Fibroblast of villous mesenchyme (primary cell): ENCODE measurements at places on chromosomes 4 and X. TPM values are rescaled to one million over a fixed set of nuclear protein-coding genes. Genes with fewer than 3 reads are reported as not detected.

Gene CXorf58
- not detected in 2 replicates for total RNA-seq

Gene TRIM61
- total RNA-seq, result 1.7 and 2.9 TPM in 2 replicates

Gene SPANXN4
- not detected in 2 replicates for total RNA-seq

Gene YIPF6
- 26.1 and 43.2 TPM in 2 replicates for total RNA-seq

DNA sequence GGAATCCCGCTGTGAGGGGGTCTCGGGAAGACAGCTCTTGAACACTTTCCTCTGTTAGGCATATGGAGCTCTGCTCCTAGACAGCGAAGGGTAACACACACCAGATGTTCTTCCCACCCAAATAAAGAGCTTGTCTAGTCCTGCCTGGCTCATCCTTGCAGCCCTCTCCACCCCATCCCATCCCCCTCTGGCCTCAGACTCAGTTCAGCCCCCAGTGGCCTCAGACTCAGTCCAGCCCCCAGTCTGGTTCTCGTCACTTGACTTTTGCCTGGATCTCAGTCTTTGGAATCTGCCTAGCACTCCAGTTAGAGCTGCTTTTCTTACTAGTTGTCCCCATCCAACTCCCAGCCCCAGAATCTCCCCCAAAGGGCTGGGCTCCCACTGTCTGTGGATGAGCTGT, 14.9 kb downstream of the RAB33A start:
- peak; percentile 25 for DNase-seq

- DNase-seq, result peak; percentile 47
Observed at GRCh38 chr4:113810906-113811305, 49.4 kb upstream of the CAMK2D start.

GRCh38 chr4:14679906-14680305, 322.4 kb upstream of the CPEB2 start:
- no peak for DNase-seq

DNA sequence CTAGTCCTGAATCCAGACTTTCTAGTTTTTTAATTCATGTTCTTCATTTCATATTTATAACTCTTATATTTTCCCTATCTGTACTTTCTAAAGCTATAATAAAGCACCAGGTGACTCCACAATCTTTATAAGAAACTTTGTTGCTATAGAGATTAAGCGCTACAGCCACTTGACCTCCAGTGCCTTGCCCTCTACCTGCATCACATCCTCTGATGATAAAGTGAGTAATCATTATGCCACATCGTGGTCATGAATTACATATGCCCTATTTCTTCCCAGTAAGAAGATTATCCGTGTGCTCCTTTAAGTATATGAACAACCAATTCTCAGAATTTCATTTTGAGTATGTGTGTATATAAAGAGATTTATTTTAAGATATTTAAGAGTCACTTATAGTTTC, 6.8 kb upstream of the DYNLT3 start:
- DNase-seq, result no peak

DNA sequence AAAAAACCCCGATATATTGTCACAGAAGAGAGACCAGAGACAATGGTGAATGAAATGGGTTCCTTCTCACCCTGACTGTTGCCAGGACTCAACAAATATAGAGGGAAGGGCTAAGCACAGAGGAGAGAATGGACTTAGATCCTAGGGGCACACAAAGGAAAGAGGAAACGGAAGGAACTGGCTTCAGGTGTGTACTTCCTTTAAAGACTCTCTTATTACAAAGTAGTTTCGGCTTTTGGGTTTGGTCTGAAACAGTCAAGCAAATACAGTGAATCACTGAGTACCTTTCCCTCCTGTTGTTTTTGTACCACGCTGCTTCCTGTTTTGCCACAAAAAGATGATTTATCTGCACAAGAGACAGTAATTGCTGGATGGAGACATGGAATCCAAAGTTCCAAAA, 46.1 kb upstream of the S100G start:
- DNase-seq, result no peak

GRCh38 chr4:169582706-169583105, 29.7 kb downstream of the NEK1 start:
- no peak for DNase-seq

GRCh38 chr4:95506264-95506663, 42.5 kb downstream of the UNC5C start:
- DNase-seq, result peak; percentile 51

- DNase-seq, result no peak
Observed at GRCh38 chr4:86561256-86561655, 32.9 kb upstream of the PTPN13 start.

- no peak for DNase-seq
Observed at GRCh38 chr4:152926959-152927358, 9.2 kb upstream of the FHDC1 start.

- peak; percentile 62 for DNase-seq
Observed at GRCh38 chrX:119755981-119756533, 2.3 kb upstream of the SOWAHD start.

GRCh38 chrX:28177202-28177601, 196.0 kb upstream of the DCAF8L1 start:
- no peak for DNase-seq

DNA sequence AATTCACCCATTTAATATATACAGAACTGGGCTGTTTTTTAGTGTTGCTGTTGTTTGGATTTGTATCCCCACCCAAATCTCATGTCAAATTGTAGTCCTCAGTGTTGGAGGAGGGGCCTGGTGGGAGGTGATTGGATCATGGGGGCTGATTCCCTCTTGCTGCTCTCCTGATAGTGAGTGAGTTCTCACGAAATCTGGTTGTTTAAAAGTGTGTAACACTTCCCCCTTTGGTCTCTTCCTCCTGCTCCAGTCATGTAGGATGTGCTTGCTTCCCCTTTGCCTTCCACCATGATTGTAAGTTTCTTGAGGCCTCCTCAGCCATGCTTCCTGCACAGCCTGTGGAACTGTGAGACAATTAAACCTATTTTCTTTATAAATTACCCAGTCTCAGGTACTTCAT, 141.6 kb upstream of the AADAT start:
- no peak for DNase-seq

- peak; percentile 55 for DNase-seq
Observed at GRCh38 chr4:184473499-184474262, 669 bp downstream of the IRF2 start.

GRCh38 chrX:124641737-124642491, 295.6 kb downstream of the SH2D1A start:
- no peak for DNase-seq

DNA sequence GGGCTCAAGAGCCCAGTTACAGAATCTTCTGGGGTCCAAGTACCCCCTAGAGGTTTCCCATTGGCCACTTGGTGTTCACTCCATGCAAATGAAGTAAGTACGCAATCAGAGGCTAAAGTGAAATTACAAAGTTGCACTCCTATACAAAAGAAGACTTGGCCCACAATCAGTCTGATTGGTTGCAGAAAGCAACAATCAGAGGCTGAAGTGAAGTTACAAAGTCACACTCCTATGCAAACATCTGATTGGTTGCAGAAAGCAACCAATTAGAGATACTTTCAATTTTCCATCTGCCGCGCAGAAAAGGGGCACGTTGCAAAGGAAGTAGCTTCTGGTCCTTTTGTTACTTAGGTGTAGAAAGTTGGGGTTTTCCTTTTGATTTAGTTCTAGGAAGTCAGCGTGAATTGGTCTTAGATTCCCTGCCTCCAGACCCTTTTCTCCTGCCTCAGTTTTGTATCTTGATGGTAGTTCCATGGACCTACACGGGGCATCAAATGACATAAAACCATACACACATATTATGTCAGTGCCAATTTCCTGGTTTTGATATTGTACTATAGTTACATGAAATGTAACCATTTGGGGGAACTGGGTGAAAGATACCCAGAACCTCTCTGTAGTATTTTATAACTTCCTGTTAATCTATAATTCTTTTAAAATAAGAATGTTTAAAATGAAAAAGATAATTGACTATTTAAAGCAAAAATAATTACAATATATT, 12.4 kb upstream of the PIN4 start:
- peak; percentile 30 for DNase-seq

DNA sequence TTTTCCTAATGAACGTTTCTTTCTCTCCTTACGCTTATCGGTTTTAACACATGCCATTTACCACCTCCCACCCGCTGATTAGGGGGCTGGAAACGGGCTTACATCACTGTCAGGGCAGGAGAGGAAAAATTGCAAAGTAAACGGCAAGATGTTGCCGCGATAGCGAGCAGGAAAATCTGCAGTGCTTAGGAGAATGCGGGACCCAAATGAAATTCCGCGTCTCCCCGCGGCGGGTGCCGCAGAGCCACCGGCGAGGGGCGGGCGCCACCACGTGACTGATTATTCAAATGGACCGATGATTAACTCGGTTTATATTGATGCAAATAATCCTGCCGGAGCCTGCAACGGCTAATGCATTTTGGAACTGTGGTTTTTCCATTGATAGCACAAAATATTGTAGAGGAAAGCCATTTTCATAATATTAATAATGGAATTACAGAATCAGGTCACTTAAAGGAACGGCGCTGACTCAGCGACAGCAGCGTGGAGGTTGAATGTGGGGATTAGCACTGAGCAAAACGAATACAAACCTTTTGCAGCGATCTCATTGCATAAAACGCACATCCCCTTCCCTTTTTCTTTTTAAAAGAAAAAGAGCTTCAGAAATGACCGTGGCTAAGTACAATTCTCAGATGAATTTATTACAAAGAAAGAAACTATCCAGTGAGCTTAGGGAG, 224.2 kb downstream of the STIM2 start:
- peak; percentile 3 for DNase-seq

GRCh38 chrX:67570839-67571238, 27.0 kb downstream of the AR start:
- no peak for DNase-seq
